ENCODE measurements at places on chromosomes 2 and 18.

- no peak for DNase-seq
These were observed 27.9 kb downstream of the IWS1 start for GRCh38 chr2:127498386-127498785.

DNA sequence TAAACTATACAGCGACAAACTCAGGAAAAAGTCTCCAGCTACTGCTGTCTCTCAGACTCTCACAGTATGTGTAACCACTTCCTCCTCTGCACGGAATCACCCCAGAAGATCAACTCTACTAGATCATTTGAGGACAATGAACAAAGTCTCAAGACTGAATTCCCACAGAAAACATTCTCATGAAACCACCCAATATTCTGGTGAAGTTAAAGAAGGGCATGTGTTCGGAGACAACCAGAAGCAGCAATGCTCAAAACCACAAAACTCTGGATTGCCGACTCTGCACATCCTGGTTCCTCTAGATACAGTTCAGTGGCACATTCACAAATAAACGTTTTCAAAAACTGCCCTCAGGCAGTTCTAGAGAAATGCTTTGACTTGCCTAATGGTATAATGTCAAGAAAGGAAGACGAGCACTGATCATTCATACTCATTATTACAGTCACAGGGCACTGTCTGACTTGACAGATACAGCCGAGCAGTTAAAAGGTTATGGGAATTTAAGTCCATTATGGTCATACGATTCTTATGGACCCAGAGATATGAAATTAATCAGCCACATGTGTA lies 91.9 kb upstream of the STK17B start:
- DNase-seq: peak; percentile 45

GRCh38 chr2:161979490-161979889 lies 94.5 kb downstream of the DPP4 start:
- DNase-seq: no peak

GRCh38 chr2:223969856-223970255 lies 12.6 kb downstream of the MRPL44 start:
- DNase-seq: no peak

GRCh38 chr2:37378411-37378810 lies 34.0 kb downstream of the QPCT start:
- peak; percentile 95 for DNase-seq

GRCh38 chr2:179771791-179772190 lies 89.6 kb downstream of the ZNF385B start:
- no peak for DNase-seq

DNA sequence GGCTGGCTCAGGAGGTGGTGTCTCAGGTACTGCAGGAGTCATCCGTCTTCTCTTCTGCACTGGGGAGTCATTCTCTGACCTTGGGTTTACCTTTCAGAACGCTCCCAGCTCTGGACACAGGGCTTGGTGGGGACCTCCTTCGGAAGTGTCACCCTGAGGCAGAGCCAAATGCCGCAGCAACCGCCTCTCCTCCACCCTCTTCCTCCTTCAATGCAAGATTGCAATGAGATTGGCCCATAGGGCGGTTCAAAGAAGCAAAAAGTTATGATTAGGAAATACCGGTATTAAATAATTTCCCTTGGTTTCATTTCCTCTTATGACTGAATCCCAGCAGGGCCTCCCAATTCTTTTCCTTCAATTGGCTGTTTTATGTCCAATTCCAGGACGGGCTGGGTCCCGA lies 178.8 kb downstream of the ACKR3 start:
- DNase-seq: peak; percentile 25

DNA sequence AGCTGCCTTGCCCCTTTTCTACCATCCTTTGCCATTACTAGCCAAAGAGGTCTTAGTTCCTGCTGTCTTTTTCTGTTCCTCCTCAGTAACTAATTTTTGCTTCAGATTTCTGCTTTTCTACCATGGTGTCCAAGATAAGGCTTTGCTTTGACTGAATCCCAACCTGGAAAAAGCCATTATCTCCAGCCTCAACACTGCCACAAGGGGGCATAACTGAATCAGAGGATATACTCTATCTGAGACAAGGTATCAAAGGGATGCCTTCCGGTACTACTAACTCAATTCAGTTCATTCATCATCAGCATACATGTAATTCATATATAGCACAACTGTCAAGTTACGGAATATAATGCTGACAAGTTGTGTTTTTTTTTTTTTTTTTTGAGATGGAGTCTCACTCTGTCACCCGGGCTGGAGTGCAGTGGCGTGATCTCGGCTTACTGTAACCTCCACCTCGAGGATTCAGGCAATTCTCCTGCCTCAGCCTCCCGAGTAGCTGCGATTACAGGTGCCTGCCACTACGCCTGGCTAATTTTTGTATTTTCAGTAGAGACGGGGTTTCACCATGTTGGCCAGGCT lies 11.4 kb downstream of the OSGEPL1 start:
- DNase-seq: peak; percentile 38

DNA sequence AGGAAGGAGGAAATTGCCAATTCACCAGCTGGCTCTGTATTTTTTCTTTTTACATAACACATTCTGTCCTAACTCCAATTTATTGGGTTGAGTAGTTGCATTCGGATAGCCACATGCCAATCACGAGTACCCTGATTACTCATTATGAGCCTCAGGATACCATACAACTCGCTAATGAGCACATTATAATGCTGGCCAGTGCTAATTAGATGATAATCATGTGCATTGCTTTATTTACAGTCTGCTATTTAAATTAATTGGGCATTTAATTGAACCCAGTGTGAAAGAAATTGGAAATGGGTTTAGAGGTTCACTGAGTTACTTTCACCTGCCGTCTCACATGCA lies 15.2 kb downstream of the G6PC2 start:
- DNase-seq: no peak

DNA sequence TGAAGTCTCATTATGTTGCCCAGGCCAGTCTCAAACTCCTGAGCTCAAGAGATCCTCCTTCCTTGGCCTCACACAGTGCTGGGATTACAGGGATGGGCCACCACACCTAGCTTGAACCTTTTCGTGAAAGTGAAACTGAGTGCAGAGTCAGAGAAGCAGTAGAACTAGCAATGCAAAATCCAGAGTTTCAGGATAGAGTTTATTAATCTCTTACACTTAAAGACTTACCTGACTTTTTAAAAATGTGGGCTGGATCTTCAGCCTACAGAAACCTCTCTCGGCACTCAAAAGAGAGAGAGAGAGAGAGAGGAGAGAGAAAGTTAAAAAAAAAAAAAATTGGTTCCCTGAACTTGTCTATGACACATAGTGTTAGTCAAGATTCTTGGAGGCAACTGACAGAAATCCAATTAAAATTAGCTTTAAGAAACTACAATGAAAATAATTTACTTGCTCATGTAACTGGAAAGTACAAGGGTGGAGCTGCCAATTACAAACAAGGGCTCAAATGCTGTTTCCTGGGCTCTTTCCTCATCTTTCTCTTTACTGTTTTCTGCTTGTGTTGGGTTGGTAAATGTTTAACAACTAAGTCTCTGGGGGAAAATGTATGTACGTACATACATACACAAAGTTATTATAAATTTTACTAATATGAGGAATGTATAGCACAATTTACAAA lies 98.1 kb upstream of the CERS6 start:
- no peak for DNase-seq

GRCh38 chr2:218878486-218878885 lies 2.2 kb upstream of the WNT10A start:
- no peak for DNase-seq

DNA sequence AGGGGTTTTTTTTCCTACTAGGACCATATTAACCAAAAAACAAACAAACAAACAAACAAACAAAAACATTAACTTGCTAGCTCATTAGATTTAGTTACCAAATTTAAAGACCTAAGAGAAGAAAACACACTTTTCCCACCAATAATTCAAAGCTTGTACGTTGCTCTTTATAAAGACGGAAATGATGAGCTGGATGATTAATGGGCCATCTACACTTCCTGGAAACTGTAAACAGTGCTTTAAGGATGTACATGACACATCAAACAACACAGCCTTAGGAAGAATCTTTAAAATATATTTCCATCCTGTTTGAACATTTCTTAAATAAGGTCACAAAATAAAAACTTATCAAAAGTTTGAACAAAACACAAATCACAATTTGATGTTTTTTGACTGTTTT lies 982 bp downstream of the BMP10 start:
- DNase-seq: no peak

DNA sequence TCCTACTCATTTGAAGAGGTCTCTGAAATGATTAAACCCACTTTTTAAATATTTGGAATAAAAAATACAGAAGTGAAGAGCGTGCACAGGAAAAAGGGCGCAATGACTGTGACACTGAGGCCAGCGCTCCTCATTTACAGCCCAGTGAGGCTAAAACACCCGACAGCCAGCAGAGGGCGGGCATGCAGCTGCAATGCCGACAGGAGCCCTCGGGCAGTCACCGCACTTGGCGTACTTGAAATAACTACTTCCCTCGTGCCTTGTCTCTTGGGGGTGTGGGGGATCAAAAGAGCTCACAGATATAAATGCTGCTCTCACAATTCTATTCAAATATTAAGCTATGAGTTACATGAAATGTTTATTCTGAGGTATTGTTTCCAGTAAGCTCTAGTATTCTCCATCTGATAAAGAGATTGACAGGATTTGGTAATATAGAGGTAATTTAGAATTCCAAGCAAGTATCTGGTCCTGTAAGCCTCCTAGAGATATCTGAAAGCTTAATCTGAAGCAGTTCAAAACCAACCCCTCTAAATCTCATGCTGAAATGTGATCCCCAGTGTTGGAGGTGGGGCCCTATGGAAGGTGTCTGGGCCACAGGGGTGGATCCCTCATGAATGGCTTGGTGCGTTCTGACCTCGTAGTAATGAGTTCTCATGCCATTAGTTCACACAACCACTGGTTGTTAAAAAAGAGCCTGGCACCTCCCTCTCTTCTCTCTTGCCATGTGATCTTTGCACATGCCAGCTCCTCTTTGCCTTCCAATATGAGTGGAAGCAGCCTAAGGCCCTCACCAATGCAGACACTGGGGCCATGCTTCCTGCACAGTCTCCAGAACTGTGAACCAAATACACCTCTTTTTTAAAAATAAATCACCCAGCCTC lies 93.6 kb downstream of the ZAP70 start:
- DNase-seq: peak; percentile 76

DNA sequence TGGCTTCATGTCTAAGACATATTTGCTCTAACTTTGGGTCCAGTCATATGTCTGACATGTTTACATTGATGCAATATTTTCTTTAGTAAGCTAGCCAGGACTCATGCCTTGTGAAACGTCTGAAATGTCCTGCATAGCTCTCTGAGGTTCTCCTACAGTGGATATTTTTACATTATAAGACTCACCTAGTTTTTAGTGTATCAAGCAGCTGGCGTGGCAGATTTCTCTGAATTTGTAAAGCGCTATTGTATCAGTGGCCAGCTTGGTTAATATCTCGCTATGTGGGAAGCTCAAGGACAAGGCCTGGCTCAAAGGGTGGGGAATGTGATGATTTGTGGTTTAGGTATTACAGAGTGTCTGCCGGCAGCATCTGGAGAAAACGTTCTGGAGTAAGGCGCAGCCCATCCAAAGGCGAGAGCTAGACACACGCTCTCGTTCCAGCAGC lies 164.3 kb downstream of the LTBP1 start:
- peak; percentile 73 for DNase-seq

DNA sequence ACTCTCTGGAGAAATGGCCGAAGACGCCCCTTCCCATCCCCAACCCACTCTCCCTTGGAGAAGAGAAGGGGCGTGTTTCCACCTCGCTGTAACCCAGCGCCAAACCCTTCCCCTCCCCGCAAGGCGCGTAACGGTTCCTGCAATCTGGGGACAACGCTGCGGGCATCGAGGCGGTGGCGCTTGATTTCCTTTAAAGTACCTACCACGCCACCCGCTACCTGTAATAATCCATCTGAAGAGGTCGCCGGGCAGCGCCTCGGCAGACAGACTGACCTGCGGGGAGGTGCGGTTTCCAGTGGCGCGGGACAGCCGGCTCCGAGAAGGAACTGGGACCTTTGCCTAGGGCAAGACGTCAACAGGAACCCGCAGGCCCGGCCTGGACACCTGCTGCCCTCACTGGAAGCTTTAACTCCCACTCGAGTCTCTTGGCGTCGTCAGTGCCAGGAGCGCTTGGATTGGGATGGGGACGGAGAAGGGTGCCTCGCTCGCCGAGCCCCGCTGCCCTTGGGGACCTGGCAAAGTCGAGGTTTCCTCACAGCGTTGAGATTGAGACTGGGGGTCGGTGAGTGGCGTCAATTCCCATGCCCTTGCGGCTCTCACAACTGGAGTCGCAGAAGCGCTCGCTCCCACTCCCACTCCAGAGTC lies at the start of gene CYP1B1:
Gene CYP1B1 (minus strand): TSS at position 645 of the 645 bp plus-strand sequence. CDS start 763 bp downstream, outside the sequence.
- peak; percentile 47 for DNase-seq

GRCh38 chr2:151979694-151980093 lies 119.2 kb downstream of the CACNB4 start:
- no peak for DNase-seq

DNA sequence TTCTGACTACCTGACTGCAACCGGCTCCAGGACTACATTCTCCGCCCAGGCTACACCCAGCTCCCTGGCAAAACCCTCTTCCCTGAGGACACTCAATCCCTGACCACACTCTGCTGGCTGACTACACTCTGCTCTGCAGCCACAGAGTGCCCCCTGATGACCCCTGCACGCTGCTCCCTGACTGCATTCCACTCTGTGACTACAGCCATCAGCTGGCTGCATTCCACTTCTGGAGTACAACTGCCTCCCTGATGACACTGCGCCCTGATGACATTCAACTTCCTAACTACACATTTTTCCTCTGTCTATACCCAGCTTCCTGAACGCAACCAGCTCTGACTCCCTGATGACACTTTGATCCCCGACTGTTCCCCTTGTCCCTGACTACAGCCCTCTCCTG lies 71.3 kb upstream of the NRXN1 start:
- peak; percentile 2 for DNase-seq

- DNase-seq: no peak
These were observed 575.4 kb downstream of the ARHGAP15 start for GRCh38 chr2:143704451-143705106.

DNA sequence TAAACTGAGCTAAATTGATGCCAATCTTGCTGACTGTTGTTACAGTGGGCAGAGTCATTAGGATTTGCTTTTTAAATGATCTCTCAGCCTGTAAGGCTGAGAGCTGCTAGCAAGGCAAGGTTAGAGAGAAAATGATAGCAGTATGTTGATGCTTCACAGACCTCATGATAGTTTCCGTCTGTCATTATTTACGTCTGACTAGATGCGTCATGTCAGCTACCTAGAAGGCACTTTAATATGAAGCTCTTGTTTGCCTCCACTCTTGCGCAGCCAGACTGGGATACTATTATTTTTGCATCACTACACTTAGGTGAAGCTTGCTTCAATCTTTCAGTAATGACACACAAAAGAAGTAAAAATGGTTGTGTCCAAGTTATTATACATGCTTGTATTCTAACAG lies 313.8 kb downstream of the LNPK start:
- no peak for DNase-seq

DNA sequence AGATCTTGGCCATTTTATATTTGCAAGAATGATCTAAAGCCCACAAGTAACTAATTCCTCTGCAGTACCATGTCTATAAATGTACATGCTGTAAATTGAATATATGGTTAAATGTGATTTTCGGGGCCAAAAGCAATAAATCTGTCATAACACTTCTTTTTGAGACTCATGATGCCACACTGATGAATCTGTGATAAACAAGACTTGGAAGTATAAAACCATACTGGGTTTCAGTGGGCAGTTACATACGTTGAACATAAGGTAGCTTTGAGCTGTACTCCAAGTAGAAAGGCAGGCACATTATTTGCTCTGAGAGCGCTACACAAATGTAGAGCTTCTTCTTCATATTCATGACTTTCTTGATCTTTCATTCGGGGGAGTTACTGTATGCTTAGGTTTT lies 792.2 kb downstream of the LRRTM4 start:
- DNase-seq: no peak

- DNase-seq: no peak
These were observed 222.5 kb downstream of the DLGAP1 start for GRCh38 chr18:4232656-4233055.

- no peak for DNase-seq
These were observed 48.3 kb downstream of the TRIB2 start for GRCh38 chr2:12764849-12765605.

Measured in fibroblast of lung (primary cell).